ENCODE measurements at places on chromosomes 1 and 21. TPM values are rescaled to one million over a fixed set of nuclear protein-coding genes. Genes with fewer than 3 reads are reported as not detected.

GRCh38 chr1:85342207-85342606, 65.8 kb upstream of the BCL10 start:
- peak; percentile 77 for DNase-seq

The CD1B gene
- not detected for total RNA-seq

GRCh38 chr1:28648474-28649198, at the start of gene RNU11:
Gene RNU11, plus strand, starts transcription at chr1:28648600.
- DNase-seq = peak; percentile 100

- no peak for DNase-seq
Measured at GRCh38 chr1:108059945-108060344, 95.0 kb upstream of the VAV3 start.

The KCND3 gene
- total RNA-seq = under 0.01 TPM

DNA sequence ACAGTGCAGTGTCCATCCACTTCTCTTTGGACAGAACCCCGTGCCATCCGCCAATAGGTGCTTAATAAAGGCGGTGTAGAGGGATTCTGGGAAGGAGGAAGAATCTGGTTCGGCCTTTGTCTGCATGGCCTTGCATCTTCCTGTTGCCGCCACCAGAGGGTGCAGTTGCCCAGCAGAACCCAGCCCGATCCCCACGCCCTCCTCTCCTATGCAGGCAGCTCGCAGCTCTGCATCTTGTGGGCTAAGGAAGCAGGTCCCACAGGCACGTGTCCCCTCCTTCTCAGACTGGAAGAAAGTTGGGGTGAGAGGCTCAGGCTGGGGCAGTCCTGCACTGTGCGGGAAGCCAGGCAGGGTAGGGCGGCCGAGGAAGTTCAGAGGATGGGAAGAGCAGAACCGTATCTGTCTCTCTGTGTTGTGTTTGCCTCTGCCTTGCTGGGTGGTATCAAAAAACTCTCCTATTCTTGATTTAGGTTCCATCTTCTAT, 20.8 kb downstream of the NAV1 start:
- peak; percentile 86 for DNase-seq

GRCh38 chr1:11918799-11919519, 7.3 kb downstream of the KIAA2013 start:
- peak; percentile 88 for DNase-seq

The MROH7 gene
- not detected for total RNA-seq

DNA sequence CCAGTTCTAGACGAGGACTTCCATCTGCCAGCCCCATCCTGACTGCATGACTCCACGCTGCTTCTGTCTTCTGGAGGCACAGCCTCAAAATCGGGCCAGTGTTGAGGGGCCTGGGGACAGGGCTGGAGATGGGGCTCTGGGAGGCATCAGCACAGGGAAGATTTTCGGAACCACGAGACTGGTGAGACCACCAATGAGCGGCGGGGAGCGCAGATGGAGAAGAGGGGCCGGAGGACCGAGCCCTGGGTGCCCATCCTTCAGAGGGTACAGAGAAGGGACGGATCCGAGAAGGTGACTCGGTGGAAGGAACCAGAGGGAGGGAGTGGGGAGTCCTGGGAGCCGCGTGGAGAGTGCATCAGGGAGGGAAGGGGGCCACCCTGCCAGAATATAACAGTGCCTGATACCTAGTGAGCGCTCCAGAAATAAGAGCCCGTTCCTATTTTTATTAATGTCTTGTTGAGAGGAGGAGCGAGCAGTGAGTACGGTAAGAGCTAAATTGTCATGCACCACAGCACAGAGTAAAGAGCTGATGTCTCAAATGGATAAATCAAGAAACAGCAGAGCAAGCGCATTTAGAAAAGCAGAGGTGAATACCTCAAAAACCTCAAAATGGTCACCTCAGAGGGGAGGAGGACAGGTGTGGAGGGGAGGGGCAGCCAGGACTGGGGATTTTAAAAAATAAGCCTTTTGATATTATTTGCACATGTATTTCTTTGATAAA, 26.2 kb upstream of the KIF26B start:
- no peak for DNase-seq

GRCh38 chr1:72521659-72522058, 239.3 kb upstream of the NEGR1 start:
- no peak for DNase-seq

GRCh38 chr1:56034222-56034621, 545.1 kb downstream of the PLPP3 start:
- DNase-seq = peak; percentile 75

- DNase-seq = no peak
Measured at GRCh38 chr1:7390604-7391000, 380.5 kb upstream of the VAMP3 start.

The CRB1 gene
- total RNA-seq = under 0.01 TPM

GRCh38 chr21:31186916-31187315, 148.6 kb upstream of the KRTAP19-8 start:
- DNase-seq = no peak

The LCA5L gene
- total RNA-seq = 0.28 TPM

The LORICRIN gene
- not detected for total RNA-seq

GRCh38 chr1:227314014-227314848, 4.1 kb downstream of the CDC42BPA start:
- no peak for DNase-seq

DNA sequence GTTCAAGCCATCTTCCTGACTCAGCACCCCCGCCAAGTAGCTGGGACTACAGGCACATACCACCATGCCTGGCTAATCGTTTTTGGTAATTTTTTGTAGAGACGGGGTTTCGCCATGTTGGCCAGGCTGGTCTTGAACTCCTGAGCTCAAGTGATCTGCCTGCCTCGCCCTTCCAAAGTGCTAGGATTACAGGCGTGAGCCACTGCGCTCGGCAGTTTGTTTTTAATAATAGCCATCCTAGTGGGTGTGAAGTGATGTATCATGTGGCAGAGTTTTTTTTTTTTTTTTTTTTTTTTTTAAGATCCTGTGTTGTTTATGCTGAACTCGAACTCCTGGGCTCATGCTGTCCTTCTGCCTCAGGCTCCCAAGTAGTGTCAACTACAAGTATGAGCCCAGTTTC, 51.8 kb downstream of the SPEN start:
- DNase-seq = no peak

The SPRR1B gene
- not detected for total RNA-seq

The CYP4Z1 gene
- not detected for total RNA-seq

DNA sequence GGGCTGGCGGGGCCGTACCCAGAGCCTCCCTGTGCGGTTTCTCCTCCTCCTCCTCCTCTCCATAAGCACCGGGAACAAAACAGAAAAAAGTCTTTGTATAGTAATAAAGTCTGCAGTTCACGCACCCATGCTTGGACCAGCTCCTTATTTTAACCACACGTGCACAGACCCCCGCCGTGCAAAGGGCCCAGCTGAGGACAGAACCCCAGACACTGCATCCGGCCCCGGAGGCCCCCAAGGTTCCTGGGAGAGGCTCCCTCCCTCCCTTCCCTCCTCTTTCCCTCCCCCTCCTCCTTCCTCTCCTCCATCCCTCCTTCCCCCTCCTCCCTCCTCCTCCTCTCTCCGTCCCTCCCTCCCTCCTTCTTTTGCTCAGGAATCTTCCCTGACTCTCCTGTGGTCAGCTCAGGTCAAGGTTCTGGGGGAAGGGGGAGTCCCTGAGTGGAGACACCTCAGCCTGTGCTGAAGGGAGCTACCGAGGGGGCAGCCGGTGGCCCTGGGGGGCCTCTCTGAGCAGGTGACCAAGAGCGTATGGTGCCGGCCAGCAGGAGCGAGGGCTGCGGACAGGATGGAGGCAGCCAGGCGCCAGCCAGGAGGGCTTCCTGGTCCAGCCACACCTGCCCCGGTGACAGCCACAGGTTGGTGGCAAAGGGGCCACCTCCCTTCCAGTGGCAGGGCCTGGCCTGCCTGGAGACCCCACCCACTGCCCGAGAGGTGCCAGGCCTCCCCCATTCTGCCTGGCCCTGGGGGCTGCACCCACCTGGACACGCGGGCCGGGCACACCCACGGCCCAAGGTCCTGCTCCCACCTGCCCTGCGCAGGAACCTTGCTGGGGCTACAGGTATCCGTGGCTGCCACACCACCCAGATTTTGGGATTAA, 3.2 kb upstream of the TTLL10 start:
- no peak for DNase-seq

DNA sequence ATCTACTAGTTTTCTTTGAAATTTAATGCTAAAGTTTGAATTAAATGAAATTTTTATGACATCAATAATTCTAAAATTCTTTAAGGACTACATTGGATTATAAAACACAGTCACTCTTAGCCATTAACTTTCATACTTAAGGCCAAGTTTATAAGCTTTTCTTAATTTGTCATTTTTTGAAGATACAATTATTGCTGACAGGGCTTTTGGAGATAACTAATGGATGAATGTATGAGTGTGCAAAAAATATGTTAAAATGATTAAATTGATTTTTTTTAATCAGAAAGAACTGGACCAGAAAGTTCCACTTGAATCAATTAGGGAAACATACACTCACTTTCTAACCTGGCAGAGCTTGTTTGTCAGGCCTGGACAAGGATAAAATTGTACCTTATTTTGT, 70.3 kb upstream of the CHODL start:
- DNase-seq = no peak

DNA sequence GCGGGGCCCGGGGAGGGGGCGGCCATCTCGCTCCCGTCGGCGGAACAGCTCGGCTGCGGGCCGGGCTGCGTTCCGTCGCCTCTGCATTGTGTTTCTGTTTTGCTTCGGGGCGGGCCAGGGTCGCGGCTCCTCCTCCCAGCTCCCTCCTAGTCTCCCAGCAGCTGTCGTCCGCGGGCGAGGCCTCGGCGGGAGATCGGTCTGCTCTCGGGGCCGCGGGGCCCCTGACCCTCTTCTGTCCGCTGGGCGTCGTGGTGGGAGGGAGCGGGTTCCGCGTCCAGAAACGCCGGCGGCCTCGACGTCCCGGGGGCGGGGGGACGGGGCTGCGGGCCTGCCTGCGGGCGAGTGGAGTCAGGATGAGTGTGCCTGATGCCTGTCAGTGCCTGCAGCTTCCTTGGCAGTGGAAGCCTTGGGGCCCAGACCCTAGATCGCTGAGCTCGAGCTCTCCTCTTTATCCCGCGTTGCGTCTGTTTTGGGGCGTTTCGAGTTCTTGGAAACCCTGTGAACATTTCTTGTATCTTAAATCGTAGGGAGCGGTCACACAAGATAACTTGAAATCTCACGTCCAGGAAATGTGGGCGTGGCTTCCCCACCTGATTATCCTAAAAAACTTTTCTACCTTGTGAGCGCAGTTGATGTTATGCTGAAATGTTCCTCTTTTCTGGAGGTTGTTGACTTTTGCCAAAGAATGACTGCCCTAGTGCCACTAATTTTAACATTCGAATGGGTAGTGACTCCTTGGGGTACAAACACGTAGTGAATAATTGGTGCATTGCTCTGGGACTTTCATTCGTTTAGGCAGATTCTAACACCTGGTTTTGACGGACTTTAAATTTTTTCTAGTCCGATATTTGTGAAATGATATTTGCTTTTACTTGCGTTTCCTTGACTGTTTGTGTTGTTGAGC, 676 bp downstream of the MORC3 start:
- DNase-seq = peak; percentile 73

The GUK1 gene
- total RNA-seq = 524 TPM
